ENCODE measurements at places on chromosomes 5 and 9. TPM values are rescaled to one million over a fixed set of nuclear protein-coding genes. Genes with fewer than 3 reads are reported as not detected.

The LURAP1L gene
- total RNA-seq: 28.7 TPM

The GLRA1 gene
- total RNA-seq: not detected

The ANKRD18B gene
- total RNA-seq: 4.8 TPM

The FOXD4L3 gene
- total RNA-seq: 0.12 TPM

The SERF1A gene
- total RNA-seq: 0.99 TPM

The PCDHGA6 gene
- 0.20 TPM for total RNA-seq

The ANKRA2 gene
- total RNA-seq: 10.0 TPM

The ZNG1F gene
- 17.8 TPM for total RNA-seq

The OMD gene
- not detected for total RNA-seq

The TTC33 gene
- total RNA-seq: 9.7 TPM

The CIZ1 gene
- 78.3 TPM for total RNA-seq

The IL5 gene
- not detected for total RNA-seq

The ZDHHC11B gene
- 1.1 TPM for total RNA-seq

The DAB2IP gene
- total RNA-seq: 12.6 TPM

The PCDHA6 gene
- total RNA-seq: 0.08 TPM

The IL33 gene
- total RNA-seq: 0.27 TPM

The RANBP17 gene
- 2.4 TPM for total RNA-seq

The GRXCR2 gene
- total RNA-seq: not detected

The MARCHF3 gene
- total RNA-seq: 1.2 TPM

The OGN gene
- not detected for total RNA-seq

The NDUFA8 gene
- 105 TPM for total RNA-seq

The SPEF2 gene
- total RNA-seq: 1.5 TPM

The IFNA21 gene
- total RNA-seq: not detected

The SV2C gene
- not detected for total RNA-seq

Data from A549 treated with Hydrocortisone at 1 μM for 4 hours (cell line).